GM23248 (cell line): ENCODE measurements at places on chromosomes 11 and 22. TPM values are rescaled to one million over a fixed set of nuclear protein-coding genes. Genes with fewer than 3 reads are reported as not detected.

Gene ANGPTL5
- not detected in 2 replicates for total RNA-seq

Gene SERPIND1
- total RNA-seq: not detected in 2 replicates

Gene RIC3
- not detected in 2 replicates for total RNA-seq

DNA sequence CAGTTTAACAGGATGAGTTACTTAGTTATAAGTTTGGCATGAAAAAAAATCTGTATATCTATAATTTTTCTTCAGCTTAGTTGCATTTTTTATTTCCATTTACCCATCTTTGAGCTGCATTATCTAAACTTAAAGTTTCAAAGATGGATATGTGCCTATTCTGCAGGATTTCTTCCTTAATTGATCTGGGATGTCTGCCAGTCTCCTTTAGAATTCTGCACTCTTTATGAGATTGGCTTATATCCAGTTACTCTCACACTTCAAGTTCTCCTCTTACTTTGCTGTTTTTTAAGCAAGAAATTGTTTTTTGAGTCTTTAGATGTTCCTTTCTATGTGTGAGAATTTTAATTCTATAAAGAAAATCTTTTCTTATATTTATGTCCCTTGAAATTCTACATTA, 5.1 kb upstream of the PDGFD start:
- no peak for DNase-seq

- DNase-seq: peak; percentile 51
Observed at GRCh38 chr11:66346476-66347424, 679 bp downstream of the B4GAT1 start.

GRCh38 chr11:70688142-70688541, 289.8 kb downstream of the CTTN start:
- no peak for DNase-seq

DNA sequence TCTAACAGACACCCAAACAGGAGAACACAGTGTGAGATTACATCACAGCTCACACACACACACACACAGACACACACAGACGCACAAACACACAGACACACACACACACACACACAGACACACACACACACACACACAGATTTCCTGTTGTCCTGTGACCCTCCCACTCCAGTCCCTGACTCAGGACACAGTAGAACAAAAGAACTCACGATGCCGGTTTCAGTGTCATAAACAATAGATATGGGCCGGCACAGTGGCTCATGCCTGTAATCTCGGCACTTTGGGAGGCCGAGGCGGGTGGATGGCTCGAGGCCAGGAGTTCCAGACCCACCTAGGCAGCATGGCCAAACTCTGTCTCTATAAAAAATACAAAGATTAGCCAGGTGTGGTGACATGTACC, 13.8 kb upstream of the KAT5 start:
- no peak for DNase-seq

GRCh38 chr22:16804882-16805281, 20.3 kb downstream of the XKR3 start:
- DNase-seq: no peak

DNA sequence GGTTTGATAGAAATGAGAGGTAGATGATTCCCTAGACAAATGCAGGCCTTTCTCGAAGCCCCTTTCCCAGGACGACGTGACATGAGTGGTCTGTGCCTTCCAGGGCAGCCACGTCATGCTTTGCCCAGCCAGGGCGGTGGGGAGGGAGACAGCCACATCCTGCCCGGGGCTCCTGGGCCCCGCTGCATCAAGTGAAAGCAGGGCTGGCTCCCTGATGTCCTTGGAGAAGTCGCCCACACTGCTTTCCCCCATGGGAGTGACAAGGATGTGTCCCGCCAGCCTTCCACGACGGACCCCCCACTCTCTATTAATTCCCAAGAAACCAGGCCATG, 13.2 kb downstream of the PPARA start:
- DNase-seq: no peak

DNA sequence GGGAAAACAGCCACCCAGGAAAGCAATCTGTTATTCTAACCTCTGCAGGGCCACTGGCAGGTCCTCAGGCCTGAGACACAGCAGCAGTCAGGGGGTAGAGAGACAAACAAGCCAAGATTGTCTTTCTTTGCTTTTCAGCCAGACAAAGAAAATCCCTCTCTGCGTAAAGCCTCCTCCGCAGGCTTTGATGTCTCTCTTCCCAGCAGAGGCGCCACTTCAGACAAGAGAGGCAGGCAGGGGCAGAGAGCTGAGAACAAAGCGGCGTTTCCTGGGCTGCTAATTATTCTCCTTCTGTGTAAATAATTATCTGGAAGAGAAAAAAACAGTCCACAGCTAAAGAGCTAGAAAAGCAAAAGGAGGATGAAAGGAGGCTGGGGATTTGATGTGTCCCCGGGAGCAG, 102.7 kb upstream of the SEZ6L start:
- DNase-seq: no peak

GRCh38 chr11:126888115-126888712, 112.4 kb downstream of the KIRREL3 start:
- DNase-seq: no peak

DNA sequence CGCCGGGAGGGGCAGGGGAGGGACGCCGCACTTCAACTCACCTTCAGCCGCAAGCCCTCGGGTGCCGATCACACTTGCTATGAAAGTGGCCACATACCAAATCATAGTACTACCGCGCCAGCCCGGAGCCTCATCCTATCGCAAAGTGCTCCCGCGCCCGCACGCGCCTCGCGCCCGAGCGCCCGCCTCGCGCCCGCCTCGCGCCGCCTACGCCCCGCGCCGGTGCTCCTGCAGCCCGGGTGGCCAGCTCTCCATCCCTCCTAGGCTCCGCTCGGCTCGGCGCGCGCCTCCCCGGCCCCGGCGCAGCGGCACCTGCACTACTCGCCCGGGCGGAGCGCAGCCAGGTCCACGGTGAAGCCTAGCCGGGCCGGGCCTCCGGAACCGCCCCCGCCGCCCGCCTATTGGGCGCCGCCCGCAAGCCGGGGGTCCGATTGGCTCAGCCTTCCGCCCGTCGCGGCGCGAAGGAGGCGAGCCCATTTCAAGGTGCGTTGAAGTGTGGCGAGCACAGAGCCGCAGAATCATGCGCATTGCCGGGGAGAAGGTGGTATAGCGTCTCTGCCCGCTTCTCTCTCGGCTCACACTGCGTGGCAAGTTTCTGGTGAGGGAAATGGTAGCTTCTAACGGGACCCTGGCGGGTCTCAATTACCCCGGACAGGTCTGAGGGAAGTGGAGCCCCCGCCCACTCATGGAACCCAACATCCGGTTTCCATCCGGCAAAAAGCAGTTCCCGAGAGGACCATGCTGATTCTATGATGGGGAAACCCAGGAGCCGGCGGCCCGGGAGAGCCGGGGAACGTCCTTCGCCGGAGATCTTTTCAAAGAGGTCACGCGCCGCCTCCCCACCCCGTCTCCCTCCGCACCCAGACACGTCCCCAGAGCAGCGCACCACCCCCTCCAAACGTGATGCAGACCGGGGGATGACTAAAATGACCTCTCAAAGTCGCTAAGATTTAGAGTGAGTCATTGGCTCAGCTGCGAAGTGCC, at the start of gene IGSF9B:
IGSF9B (minus strand) TSS at position 319 of the 984 bp plus-strand sequence; CDS start at position 105, 214 bp downstream.
- peak; percentile 83 for DNase-seq

DNA sequence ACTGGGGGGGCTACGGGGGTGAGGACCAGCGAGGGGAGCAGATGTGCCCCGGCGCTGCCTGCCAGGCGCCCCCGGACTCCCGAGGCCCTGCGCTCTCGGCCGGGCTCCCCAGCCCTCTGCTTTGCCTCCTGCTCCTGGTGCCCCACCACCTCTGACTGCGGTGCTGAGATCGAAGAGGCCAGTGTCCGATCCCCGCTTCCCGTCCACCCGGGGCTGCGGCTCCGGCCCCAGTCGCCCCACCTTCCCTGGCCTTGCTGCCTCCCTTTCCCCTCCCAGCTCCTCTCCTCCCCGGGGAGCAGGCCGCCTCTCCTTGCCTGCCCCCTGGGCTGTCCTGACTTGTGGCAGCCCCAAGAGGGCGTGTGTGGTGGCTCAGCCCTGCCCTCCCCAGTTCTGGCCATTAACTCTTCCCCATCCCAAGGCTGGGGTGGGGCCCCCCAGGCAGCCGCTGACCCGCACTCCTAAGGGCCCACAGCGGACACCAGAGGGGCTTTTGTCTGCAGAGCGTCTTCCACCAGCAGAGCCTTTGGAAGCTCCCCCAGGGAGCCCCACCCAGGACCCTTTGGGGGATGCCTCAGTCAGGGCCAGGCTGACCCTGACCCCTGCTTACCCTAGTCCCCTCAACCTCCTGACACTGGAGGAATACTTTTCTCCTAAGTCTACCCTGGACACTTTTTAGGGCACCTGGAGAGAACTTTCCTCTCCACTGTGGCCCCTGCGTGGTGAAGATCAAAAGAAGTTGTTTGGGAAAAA, 16.6 kb downstream of the RTN4RL2 start:
- peak; percentile 26 for DNase-seq

DNA sequence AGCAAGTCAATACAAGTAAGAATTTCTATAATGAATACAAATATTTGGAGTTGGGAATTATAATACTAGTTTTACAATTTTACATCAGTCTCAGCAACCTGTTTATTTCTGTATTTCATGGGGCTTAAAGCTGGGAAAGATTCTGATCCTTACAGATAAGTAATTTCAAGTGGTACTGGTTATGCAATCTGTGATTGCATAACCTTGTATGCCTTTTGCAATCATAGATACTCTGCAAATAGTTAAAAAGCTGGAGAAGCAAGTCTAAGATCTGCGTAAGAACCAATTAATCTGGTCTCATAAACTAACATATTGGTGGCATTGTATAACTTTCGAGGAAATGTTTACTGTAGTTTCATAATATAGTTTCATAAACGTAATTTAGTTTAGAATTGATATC, 198.3 kb upstream of the PGR start:
- no peak for DNase-seq
